Midbrain (tissue), 1 donor: ENCODE measurements at places on chromosomes 3 and 15.

- no peak for DNase-seq
Measured at GRCh38 chr3:150970665-150971324, 1.7 kb downstream of the CLRN1 start.

GRCh38 chr3:138796761-138797160 is 38.0 kb downstream of the PIK3CB start:
- DNase-seq, result no peak

DNA sequence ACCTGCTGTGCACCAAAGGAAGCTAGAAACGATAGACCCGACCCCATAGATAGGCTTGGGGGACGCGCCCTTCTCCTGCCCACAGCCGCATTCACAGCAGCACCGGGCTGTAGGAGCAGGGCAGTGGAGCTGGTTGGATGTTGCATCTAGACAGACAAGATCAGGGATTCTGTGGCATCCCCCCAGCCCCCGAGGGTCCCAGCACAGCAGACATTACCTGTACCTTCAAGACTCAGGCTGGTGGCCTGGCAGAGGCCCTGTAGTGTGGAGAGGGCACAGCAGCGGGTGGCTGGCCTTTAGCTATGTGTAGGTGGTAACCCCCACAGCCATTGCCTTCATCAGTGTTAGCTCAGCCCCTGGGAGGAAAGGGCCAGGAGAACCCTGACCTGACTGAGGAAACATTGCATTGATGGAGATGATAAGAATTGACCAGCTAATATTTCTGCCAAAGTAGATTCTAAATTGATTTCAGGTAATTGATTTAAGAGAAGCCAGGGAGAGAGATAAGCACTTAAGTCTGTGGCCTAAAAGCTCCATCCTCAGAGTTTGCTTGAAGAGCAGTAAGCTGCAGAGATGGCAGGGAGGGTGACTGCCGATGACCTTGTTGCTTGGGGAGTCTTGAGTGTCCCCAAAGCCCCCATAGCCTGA is 269.4 kb downstream of the TLE3 start:
- no peak for DNase-seq

DNA sequence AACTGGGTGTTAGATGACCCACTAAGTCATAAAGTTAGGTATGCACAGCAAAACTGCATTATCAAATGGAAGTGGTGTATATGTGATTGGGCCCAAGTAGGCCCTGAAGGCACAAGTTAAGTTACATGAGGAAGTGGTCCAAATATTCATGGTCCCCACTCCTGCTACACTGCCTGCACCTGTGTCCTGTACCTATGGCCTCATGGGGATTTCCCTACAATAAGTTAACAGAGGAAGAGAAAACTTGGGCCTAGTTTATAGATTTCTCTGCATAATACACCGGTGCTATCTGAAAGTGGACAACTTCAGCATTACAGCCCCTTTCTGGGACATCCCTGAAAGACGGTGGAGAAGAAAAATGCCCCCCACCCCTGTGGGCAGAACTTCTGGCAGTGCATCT is 41.5 kb downstream of the STRIT1 start:
- DNase-seq, result no peak

GRCh38 chr15:76011627-76012551 is at the start of gene NRG4:
Gene NRG4 (minus strand): TSS chr15:76012424. CDS start chr15:76011230, 1,194 bp downstream.
- no peak for DNase-seq

GRCh38 chr3:192906940-192907339 is 10.7 kb downstream of the MB21D2 start:
- DNase-seq, result no peak

DNA sequence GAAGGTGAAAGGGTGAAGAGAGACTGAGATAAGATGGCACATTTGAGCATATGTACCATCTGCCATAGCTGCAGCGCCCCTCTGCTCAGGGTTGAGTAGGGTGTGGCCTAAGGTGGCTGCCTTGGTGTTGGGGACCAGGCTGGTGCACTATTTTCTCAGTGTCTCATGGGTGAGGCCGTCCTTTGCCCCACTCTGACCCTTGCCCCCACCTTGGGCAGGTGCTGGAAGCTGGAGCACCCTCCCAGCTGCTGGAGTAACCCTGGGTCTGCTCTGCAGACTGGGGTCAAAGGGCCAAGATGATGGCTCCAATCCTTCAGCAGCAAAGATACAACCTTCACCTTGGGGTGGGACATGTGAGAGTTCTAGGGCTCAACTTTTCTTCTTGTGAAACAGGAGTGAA is 69.2 kb downstream of the DAPK2 start:
- no peak for DNase-seq

DNA sequence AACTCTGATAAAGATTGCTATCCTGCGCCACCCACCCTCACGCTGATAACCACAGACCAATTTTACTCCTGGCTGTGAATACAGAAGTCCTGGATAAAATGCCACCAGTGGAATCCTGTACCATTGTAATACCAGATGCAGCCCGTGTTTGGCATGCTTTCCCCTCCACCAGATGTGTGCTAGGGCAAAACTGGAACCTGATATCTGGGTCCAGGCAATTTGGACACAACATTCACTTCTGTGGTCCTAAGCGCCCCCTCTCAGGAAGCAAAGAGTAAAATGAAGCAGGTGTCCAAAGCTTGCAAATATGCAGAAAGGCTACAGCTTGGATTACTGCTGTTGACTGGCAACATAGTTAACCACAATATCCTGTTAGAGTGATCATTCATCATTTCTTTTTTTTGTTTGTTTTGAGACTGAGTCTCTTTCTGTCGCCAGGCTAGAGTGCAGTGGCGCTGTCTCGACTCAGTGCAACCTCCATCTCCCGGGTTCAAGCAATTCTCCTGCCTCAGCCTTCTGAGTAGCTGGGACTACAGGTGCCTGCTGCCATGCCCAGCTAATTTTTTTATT is 32.8 kb downstream of the LOXL1 start:
- no peak for DNase-seq

GRCh38 chr3:163821841-163822240 is 1256.5 kb downstream of the SI start:
- DNase-seq, result no peak

- DNase-seq, result no peak
Measured at GRCh38 chr3:150583028-150583427, 20.1 kb upstream of the SELENOT start.

GRCh38 chr15:31489281-31489680 is 162.6 kb downstream of the KLF13 start:
- DNase-seq, result no peak

- no peak for DNase-seq
Measured at GRCh38 chr15:29066838-29067237, 181.1 kb downstream of the APBA2 start.

DNA sequence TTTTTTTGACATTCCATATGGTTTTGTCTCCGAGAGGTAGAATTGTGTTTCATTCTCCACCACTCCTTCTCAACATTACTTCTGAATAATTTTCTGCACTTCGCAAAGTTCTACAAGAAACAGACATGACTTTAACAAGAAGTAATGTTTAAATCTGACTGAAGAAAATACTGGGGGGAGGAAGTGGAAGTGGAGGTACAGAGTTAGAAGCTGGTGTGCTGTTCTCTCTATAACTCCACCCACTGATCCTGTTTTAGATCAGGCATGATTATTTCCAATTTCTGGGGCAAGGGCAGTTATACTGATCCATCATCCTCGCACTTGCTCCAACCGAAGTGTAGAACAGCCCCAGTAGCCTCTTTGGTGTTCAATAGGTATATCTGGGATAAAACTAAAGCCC is 9.2 kb upstream of the MCCC1 start:
- no peak for DNase-seq

GRCh38 chr15:52020221-52021085 is 1.4 kb downstream of the MAPK6 start:
- DNase-seq, result peak; percentile 46

GRCh38 chr3:71579935-71580406 is 3.6 kb downstream of the FOXP1 start:
- DNase-seq, result peak; percentile 29

GRCh38 chr3:108164391-108164790 is 57.8 kb downstream of the IFT57 start:
- DNase-seq, result no peak

DNA sequence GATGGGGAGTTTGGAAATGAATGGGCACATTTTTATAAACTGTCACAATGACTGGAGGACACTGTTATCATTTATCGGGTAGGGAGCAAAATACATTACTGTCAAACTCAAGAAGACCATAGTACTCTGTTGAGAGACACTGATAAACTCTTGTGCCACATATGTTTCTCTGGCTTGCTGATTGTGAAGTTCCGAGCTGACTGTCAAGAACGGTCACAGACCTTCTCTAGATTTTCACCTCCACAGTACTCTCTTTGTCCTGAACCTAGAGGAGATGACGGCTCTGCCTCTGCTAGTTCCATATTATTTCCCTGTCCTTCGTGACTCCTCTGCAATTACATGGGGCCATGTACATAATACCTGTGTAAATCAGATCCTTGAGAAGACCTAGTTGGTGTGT is 451.9 kb downstream of the LPP start:
- no peak for DNase-seq
